HepG2 (cell line): ENCODE measurements at places on chromosomes 1 and 21.

- DNase-seq, result no peak
Observed at GRCh38 chr1:47469390-47469759, 31.5 kb downstream of the FOXD2 start.

GRCh38 chr1:193264313-193265065 lies 78.1 kb upstream of the B3GALT2 start:
- no peak for DNase-seq

- no peak for DNase-seq
Observed at GRCh38 chr1:212287261-212287895, 2.2 kb downstream of the PPP2R5A start.

DNA sequence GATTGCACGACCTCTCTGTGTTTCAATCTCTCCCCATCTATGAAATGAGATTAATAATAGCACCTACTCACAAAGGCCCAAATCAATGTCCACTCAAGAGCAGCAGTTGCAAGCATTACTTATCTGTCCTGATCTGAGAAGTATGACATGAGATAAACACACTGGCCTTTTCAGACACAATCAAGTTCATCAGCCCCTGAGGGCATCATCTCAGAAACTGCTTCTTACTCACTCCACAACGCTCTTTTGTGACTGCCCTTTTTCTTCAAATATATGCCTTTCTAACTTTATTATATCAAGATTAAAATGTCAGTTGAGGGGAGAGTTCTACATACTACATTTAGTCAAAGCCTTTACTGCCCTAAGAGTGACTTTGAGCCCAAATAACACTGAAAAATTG lies 371.9 kb upstream of the SPAG17 start:
- DNase-seq, result no peak

GRCh38 chr1:212040629-212041412 lies 5.3 kb downstream of the DTL start:
- DNase-seq, result peak; percentile 48

DNA sequence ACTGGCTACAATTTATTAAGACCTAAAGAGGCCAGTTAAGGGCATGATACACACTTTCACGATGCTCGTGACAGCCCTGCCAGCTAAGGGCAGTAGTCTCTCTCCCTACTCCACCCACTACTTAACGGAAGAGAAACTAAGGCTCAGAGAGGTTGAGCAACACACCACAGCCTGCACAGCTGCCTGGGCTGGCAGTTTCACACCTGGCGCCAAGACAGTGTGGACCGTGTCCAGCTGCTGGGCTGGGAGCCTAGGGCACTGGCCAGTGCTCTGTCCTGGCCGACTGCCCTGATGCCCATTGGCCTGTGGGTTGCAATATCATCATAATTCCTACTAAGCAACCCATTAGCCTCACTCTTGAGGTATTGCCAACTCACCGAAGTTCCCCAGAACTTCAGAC lies 27.6 kb downstream of the TENT5C start:
- DNase-seq, result no peak

DNA sequence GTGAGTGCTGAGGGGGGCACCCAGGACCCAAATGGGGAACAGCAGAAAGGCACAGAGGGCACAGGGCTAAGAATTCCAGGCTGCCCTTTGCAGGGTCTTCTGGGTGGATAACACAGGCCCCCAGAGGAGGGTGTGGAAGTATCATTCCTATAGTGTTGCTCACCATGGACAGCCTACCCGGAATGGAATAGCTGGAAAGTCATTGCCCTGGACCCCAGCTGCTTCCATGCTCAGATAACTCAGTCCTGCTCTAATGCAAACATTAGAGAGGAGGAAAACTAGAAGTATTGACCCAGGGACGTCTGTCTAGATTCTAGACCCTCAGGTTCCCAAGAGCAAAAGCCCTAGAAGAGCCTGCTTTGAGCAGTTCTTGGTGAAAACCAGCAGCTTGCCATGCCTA lies 24.7 kb downstream of the SLC6A17 start:
- DNase-seq, result no peak

DNA sequence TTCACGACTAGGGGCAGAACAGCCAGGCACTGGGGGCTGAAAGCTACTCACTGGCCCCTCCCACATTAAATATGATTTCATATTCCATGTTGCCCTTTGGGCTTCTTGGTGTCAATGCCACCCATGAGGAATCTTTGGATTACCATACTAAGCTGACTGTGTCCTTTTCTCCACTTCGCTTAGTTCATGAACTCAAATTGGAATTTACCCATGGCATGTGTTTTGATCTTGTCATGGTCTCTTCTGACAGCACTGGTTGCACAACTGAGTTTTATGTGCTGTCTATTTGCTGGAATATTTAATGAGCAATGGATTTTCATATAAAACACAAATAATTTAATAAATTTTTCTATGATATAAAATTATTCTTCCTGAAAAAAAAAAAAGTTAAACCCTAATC lies 59.2 kb downstream of the SERBP1 start:
- no peak for DNase-seq

DNA sequence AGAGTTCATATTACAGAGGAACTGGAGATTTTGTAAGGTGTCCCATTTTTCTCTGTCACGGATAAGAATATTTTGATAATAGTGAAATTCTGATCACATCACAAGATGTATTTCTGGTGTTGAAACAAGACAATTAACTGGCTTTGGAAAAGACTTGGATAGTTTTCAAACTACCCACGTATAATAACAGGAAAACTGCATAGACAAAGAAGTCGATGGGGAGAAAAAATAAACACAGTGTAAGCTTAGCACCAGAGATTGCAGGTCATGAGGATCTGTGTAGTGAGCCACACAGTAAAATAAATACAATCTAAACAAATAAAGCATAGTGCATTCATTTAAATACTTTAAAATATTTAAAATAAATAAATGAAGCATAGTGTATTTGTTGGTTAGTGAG lies 452.3 kb upstream of the ADAMTS5 start:
- no peak for DNase-seq

DNA sequence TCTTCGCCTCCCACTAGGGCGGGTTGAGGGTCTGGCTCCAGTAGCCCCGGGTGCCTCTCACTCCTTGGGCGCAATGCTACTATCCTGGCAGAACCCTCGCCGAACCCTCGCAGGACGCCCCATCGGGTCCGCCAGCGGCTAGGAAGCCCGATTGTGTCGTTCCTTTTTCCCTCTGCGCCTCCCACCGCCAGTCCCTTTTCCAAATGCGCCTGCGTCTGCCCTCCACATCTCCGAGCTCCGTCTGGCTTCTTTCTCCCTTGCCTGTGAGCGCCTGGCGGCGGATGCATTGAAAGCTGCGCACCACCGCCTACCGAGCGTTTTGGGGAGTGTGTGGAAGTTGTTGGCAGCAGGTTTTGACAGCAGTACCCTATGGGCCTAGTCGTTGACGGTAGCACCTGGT lies 1.0 kb upstream of the DIRAS3 start:
- DNase-seq, result no peak

GRCh38 chr1:157519451-157519850 lies 32.9 kb downstream of the FCRL5 start:
- no peak for DNase-seq

DNA sequence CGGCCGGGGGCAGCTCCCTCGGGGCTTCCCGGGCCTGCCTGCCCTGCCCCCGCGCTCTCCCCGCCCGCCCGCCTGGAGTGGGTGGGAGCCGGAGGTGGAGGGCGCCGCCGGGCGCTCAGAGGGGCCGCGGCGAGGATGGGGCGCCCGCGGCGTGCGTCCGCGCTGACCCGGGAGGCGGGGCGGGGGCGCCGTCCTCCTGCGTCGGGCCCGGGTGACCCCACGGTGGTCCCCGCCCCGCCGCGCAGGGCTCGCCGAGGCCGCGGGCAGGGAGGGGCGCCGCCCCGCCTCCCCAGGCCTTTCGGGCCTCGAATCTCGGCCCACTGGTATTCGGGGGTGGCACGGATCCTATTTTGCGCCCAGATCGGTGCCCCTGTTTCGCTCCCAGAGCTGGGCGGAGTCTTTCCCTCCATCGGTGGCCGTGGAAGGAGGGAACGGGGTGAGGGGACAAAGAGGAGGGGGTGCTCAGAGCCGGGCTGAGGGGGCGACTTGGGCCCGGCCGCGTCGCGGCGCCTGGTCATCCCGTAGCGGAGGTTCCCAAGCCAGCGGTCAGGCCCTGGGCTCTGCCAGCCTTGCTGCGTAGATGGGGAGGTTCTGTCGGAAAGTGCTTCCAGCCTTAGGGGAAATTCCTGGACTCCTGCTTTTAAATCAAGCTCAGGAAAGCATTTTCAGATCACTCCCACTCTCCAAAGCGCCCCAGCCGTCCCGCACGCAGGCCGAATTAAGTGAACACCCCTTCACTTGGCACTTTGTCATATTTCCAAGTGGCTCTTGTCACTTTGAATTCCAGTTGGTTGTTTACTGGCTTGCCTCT lies 545 bp downstream of the PATJ start:
- DNase-seq, result peak; percentile 12

GRCh38 chr1:87820668-87821334 lies 492.1 kb downstream of the LMO4 start:
- DNase-seq, result no peak

DNA sequence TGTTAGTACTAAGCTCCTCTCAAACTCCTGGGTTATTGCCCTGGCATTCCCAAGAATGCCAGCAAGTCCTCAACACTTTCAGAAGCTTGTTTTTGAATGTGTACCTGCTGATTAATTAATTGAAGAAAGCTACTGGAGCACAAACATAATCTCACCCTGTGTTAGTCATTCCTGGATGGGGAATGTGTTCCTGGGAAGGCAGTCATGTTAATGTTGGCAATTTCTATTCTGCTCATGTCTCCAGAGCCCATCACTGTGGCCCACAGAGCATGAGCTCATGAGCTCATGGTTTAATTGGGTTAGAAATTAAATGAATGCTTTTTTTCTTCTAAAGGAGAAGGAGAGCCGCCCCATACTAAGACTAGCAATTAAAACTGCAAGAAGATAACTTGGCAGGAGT lies 31.9 kb upstream of the KCNA3 start:
- no peak for DNase-seq

GRCh38 chr1:33281554-33282303 lies 25.4 kb downstream of the ZNF362 start:
- no peak for DNase-seq

- no peak for DNase-seq
Observed at GRCh38 chr1:18805925-18806849, 53.3 kb downstream of the TAS1R2 start.

DNA sequence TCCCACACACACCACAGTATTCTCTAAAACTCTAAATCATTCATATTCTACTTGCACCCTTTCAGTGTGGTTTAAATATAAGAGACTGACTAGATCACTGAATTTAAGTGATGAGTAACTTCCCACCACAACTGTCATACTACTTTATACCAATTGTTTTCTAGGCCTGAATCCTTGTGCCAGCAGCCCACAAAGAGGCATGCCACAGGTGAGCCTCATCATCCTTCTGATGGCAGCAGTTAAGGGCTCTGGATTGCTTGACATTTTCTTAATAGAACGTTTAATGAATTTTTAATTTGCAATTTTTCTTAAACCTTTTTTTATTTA lies 9.6 kb downstream of the C1orf105 start:
- no peak for DNase-seq

GRCh38 chr1:167206166-167206835 lies 14.4 kb upstream of the POU2F1 start:
- DNase-seq, result no peak

DNA sequence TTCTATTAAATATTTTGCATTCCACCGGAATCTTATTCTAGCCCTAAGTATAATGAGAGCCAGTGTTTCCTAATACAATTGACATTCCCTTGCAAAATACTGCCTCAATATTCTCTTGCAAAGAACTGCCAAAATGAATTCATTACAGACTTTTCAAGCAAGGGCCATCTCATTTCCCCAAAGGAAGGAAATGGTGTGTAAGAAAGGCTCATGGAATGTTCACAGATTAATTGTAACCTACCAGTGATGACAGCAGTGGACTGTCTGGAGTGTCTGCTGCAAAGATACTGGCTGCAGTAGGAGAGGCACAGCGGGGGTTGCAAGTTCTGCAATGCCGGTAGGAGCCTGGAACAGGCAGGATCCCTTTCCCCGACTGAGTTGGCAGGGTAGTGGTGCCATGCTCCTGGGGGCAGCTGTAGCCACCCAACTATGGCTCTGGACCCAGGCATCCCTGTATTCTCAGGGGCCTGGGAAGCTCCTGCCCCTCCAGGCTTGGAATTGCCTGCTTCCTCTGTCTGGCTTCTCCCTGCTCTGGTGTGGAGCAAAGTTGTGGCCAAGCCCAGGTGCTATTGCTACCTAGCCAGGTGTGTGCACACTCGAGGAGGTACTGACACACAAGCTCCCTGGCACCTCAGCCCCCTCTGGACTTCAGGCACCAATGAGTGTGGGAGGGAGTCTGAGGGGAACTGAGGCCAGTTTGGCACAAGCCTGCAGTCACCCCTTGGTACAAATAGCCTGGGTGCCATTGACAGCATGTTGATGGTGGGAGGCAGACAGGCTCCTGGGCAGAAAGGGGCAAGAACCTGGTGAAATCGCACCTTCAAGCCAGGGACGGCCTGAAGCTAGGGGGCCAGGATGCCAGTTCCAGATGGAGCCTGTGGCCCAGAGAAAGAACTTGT lies 1371.0 kb downstream of the KCNT2 start:
- no peak for DNase-seq

- DNase-seq, result no peak
Observed at GRCh38 chr1:205014783-205015182, 28.2 kb upstream of the CNTN2 start.

DNA sequence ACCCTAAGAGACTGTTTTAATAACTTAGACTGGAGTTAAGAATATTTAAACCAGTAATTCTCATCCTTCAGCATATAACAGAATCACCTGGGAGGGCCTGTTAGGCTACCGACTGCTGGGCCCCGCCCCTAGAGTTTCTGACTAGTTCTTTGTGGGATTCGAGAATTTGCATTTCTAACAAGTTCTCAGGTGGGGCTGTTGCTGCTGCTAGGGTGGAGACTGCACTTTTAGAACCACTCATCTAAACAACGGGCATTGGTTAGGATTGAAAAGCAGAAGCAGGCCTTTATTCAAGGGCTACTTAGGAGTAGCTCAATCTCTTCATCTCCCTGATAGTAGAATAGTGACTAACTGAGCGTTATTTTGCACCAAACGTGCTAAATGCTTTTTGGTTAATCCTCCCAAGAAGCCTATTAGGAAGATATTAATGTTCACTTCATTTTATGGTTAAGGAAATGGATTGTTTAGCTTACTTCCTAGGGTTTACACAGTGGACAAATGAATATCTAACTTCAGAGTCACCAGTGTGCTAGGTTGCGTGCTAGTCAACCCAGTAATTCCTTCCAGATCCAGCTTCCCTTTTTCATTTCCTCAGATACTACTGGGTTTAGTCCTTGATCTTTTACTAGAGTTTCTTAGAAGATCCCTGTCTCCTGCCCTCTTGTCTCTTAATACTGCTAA lies 31.1 kb upstream of the UAP1 start:
- no peak for DNase-seq

DNA sequence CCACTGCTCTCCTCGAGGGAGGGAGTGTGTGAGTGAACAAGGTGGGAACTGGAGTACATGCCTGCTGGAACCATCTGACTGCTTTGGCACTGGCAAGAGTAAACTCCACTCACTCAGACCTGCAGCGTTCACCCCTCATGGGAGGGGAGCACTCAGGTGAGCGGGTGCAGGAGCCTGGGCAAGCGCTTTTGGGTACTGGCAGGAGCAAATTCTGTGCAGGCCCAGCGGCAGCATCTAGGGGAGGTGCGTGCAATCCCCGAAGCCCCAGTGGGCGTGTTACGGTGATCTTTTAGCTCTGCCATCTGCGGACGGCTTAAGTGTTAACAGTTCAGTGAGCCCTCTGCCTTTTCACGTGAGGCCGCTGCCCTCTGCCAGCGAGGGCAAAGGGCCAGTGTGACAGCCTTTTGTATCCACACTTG lies 127.4 kb downstream of the PATJ start:
- DNase-seq, result no peak
